Fibroblast of gingiva (primary cell): ENCODE measurements at places on chromosomes 6 and 20.

- DNase-seq = no peak
These were observed 500.4 kb upstream of the SULF2 start for GRCh38 chr20:48285656-48286055.

DNA sequence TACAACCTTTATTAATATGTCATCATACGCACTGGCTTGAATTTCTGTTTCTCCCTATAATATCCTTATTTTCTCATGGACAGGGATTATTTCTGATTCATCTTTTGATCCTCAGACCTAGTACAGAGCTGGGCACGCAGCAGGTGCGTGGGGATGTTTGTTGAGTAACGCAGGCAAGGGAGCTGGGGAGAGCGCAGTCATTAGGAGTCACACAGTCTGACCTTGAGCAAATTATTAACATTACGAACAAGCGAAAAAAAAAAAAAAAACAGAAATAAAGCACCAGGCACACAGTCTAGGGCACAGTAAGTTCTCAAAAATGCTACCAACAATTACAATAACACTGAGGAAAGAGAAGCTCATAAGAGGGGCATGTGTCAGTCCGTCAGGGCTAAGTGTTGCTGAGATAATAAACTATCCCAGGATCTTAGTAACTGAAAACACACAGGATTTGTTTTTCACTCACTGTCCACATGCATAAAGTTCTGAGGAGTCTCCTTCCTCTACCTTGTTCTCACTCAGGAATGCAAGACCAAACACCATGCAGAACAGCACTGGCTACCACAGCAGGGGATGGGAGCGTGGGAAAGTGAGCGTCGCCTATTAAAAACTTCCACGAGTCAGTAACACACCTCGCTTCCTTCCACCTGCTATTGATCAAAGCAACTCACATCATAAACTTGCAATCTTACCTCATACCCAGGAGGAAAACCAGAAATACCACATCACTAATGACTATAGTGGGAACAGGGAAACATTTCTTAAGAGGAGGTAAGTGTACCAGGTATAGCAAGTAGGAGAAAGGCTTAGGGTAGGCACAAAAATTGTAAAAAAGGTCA is 56.9 kb downstream of the PDE10A start:
- no peak for DNase-seq

DNA sequence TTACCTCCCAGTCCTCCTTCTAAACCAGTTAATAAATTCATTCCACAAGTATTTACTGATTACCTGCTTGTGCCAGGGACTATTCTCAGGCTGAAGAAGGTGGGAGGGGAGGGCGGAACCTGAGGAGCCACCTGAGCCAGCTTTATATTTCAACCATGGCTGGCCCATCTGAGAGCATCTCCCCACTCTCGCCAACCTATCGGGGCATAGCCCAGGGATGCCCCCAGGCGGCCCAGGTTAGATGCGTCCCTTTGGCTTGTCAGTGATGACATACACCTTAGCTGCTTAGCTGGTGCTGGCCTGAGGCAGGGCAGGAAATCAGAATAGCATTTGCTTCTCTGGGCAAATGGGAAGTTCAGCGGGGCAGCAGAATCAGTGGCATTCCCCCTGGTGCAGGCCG is 4.9 kb upstream of the AAR2 start:
- no peak for DNase-seq

- no peak for DNase-seq
These were observed 103.9 kb downstream of the OLIG3 start for GRCh38 chr6:137390334-137390733.

- DNase-seq = no peak
These were observed 234.3 kb downstream of the QKI start for GRCh38 chr6:163648868-163649267.

- no peak for DNase-seq
These were observed 56.7 kb upstream of the TOX2 start for GRCh38 chr20:43857932-43858331.
